ENCODE measurements at places on chromosomes 11 and 22.

DNA sequence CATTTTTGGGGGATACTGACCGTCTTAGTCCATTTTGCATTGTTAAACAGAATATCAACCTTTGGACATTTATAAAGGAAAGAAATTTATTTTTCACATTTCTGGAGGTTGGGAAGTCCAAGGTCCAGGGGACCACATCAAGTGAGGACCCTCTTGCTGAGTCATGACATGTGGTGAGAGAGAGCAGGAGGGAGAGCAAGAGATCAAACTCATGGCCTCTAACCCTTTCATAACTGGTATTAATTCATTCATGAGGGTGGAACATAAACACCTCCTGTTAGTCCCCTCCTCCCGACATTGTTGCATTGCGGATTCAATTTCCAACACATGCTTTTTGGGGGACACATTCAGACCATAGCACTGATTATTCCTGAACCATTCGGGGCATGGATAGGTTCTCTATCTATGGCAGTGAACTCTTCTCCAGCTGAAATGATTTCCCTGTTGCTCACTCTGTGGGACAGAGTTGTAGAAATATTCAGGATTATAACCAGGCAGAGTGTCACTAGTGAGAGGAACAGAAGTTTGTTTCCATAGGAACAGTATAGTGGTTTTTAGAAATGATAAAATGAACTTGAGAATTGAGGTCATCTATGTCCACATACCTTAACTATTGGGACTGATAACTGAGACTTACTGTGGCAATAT is 88.2 kb upstream of the OR9Q1 start:
- DNase-seq: no peak

- DNase-seq: no peak
Measured at GRCh38 chr22:41574847-41575381, 14.1 kb downstream of the CSDC2 start.

DNA sequence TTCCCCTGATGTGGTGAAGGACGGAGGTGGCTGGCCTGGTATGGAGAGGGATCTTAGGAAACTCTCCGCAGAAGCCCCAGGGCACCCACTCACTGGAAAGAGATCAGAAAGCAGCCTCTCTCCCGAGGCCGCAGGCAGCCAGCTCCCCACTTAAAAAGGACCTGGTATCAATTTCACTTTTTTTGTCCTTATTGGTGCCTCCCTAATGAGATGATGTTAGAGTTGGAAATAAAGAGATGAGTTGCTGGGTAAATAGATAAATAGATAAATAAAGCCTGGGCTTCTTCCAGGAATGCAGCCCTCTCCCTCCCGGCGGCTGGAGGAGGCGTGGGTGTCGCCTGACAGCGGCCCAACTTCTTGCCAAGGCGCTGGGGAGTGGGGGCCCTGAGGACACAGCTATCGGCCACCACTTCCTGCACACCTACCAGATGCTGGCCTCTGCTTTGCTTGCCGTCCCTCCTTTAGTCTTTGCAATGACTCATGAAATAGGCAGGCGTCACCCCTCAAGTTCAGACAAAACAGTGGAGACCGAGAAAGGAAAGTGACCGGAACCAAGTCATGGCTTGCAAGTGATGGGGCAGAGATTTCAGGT is 42.9 kb downstream of the LINC01488 start:
- DNase-seq: peak; percentile 34

DNA sequence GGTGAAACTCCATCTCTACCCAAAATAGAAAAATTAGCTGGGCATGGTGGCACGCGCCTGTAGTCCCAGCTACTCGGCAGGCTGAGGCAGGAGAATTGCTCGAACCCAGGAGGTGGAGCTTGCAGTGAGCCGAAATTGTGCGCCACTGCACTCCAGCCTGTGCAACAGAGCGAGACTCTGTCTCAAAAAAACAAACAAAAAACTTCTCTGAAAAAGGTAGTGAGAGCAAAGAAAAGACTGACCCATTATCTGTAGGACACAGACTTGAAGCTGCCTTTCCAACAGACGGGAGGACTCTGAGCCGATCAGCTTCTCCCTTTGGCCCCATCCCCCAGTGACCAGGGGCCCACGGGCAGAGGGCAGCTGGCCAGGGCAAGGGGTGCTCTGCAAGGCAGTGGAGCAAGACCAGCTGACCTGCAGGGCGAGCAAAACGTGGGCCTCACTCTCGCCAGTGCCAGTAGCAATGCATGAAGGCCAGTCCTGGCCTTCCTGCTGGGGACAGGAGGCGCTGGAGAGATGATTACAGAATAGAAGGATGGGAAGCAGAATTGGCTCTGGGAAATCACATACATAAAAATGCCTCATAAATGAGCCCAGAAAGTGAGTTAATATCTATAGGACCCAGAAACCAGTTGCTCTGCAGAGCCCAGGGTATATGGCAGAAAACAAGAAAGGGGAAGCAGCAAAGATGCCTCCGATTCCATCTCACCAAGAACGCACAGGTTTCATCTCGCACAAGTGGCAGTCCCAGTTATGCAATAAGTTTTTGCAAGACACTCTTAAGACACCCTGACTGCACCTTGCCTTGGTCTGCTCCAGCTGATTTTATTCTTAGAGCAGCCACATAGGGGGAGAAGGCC is 2.8 kb downstream of the EHD1 start:
- DNase-seq: no peak

DNA sequence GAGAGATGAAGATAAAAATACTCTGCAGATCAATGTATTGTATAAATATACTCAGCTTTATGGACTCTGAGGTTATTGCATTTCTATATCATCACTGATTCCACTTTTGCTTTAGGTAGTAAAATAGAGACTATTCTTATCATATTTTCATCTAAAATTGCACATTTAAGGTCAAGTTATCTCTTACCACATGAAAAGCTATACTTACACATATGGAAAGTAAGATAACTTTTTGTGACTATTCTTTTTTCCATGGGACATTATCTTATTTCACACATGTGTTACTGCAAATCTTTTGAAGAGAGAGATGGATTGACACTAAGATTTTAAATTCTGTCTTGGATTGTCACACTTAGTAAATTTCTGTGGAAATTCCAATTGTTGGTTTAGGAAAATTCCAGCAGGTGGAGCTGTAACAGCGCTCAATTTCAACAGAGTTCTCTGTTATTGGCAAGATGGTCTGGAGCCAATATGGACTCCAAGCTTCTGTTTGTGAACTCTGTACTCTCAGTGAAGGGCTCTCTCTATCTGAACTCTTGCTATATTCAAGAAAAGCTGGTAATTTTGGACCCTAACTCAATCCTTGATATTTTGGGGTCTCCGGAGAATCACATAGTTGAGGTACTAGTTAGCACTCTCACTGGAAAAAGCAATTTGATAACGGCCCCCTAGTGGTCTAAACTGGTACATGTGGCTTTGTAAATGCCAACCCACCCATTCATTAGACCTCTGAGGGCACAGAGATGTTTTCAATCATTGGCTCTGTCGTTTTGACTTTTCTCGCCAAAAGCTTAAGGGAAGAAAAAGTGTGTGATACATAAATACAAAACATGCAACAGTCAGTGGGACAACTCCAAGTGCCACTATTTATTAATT is 429.7 kb downstream of the ETS1 start:
- peak; percentile 76 for DNase-seq

DNA sequence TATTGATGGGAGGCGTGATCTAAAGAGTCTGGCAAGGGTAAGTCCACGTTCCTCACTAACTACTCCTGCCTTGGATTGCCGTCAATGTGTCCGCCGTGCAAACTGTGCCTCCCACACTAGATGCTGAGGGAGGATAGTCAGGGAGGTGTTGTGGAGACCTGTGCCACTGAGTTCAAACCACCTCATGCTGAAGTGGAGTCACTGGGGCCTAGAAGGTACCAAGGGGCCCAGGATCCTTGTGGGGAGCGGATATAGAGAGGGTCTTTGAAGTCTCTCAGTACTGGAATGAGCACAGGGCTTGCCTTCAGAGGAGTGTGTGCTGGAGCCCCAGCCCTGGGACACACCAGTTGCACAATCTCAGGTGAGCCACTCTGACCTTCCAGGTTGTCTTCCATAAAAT is 27.1 kb upstream of the TMPRSS4 start:
- no peak for DNase-seq

DNA sequence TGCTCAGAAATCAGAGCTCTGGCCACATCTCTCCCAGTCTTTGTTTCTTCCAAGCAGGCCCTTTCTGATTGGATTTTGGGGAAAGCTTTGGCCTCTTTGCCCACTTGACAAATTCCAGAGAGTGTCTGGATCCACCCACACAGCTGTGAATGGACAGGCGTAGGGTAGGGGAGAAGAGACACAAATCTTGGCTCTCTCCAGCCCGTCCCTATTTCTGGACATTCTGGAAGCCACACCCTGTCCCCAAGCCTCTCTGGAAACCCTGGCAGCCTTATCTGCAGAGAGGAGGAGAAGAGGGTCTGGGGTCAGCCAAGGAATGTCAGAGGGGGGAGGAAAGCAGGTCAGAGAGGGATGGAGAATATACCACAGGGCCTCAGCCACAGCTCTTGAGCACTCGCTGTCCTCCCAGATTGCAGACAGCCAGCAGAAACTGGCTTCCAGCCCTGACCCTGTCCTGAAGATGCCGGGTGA is 59.5 kb upstream of the WNT11 start:
- no peak for DNase-seq

DNA sequence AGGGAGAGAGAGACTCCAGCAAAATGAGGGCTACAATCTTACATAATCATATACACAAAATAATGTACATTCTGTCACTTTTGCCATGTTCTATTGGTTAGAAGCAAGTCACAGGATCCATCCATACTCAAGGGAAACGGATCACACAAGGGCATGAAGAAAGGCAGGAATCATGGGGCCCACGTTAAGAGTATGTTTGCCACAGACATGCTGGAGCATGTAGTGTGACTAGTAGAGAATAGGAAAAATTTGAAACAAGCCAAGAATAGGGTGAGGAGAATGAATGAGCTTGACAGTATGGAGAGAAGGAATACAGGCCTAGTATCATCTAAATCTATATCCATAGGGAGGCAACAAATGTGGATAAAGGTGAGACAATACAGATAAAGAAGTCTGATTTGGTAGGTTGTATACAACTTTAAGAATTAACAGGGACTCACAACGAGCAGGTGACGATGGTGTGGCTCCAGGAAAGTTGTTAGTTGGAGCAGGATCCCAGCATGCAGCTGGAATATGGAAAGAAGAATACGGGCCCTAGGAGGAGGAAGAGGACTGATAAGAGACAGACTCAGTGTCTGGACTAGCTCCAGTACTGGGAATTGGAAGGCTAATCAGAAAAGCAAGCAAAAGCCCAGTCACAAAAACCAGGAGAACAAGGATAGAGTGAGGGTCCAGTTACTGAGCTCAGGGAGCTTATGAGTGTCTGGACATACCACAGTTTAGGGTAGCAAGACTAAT is 301.7 kb upstream of the PITPNB start:
- DNase-seq: no peak

DNA sequence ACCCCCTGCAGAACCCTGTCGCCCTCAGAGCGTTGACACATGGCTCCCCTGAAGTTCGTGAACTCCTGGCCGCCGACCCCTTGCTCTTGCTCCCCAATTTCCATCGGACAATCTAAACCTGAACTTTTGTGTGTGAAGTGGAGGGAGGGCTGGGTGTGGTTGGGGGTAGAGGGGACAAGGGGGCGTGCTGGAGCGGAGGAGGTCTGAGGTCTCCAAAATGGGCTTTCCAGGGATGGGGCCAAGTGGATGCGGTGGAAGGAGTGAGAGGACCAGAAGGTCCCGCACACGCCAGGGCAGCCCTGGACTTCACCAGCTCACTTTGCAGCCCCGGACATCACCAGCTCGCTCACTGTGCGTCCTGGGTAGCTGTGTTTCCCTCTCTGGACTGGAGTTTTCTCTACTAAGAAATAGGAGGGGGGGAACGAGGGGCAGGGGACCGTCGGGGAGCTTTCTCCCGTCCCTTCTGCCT is 18.6 kb downstream of the CREB3L1 start:
- no peak for DNase-seq

DNA sequence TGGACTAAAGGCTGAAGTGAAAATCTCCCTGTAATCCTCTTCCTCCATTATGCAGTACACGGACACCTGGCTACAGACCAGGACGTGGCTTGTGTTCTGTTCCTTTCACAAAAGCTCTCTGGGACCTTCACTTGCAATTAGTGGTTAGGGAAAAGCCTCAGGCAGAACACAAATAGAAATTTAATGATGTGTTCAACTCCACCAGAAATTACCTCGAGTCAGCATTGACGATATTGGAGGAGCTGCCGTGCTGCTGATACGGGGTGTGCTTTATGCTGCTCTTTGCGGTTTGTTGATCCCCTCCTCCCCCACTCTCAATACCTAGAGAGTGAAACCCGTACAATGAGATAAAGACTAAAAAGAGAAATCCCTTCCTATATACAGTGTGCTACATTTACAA is 48.9 kb downstream of the POLD3 start:
- DNase-seq: no peak

Measured in iris pigment epithelial cell (primary cell).